ENCODE measurements at places on chromosomes 3 and 15.

DNA sequence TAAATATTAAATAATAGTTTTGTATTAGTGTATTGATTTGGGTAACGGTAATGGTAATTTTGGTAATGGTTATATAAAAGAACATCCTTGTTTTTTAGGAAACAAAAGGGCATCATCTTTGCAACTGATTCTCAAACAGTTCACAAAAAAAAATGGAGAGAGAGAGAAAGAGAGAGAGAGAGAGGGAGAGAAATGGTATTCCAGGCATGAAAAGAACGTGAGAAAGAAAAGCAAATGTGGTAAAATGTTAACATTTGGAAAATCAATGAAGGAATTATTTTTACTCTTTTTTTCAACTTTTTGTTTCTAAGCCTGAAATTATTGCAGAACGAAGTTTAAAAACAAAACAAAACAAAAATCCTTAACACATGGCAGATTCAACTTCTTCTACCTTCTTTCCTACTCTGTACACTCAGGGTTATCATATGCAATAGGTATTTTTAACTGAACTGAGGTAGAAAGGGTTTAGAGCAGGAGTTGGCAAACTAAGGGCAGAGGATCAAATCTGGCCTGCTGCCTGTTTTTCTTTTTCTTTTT is 2.2 kb upstream of the GLB1 start:
- no peak for DNase-seq

DNA sequence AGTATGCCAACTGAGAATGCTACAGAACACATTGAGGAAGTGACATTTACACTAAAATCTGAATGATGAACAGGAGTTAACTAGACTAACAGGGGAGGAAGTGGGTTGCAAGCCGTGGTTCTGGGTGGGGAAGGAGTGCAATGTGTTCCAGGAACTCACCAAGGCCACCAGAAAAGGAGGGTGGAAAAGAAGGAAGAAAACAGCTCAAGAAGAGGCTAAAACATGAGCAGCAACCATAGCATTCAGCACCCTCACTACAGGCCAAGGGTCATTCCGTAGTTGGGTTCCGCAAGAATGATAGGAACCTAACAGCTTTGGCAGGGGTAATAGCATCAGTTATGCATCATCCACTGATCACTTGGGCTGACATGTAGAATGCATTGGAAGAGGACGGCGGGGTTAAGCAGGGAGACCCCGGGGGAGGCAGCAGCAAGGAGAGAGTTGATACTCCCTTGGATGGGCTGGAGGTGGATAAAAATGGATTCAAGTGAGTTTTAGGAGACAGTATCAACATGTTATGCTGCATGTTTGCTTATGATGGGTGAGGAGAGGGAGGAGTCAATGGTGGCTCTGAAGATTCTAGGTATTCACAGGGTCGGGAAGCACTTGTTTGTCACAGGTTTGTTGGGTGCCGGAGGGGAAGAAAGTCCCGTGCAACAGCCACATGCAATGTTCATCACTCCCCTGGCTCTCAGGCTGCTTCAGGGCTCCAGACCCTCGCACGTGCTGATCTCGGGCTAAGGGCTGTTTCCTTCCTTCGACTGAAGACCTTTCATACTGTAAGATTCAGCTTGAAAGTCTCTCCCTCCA is 53.2 kb downstream of the LIPC start:
- DNase-seq, result no peak

- DNase-seq, result no peak
These were observed 48.9 kb downstream of the XXYLT1 start for GRCh38 chr3:195221876-195222617.

- DNase-seq, result no peak
These were observed 190.7 kb downstream of the MAGI1 start for GRCh38 chr3:65848024-65848423.

DNA sequence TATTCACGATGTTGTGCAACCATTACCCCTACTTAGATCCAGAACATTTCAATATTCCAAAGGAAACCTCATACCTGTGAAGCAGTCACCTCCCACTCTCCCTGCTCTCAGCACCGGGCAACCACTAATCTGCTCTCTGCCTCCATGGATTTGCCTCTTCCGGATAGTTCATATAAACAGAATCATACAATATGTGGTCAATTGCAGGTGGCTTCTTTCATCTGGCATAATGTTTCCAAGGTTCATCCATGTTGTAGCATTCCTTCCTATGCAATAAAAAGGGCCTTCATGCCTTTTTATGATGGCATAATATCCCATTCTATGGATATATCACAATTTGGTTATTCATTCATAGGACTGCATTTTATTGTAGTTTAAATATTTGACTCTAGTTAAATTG is 23.9 kb downstream of the CA12 start:
- no peak for DNase-seq

GRCh38 chr3:172294223-172294806 is 153.9 kb downstream of the GHSR start:
- DNase-seq, result no peak

DNA sequence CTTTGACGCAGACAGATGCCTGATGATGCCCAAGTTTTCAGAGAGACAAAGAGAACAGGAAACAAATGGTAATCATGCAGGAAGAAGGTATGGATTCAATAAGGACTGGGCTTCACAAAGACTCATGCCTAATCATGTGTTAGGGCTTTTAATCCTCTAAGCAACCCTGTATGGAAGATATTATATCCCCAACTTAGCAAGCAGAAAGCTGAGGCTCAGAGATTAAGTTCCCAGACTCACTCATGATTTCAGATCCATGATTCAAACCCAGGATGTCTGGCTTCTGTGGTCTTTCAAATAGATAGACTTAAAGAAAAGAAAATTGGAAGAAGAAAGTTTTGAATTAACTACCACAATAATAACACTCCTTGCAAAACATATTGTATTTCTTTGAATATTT is 4.1 kb upstream of the CLASP2 start:
- no peak for DNase-seq

- DNase-seq, result no peak
These were observed 165.7 kb downstream of the P3H2 start for GRCh38 chr3:189954733-189955665.
